ENCODE measurements at places on chromosomes 3 and 15.

GRCh38 chr3:184710870-184711492, 883 bp downstream of the MAGEF1 start:
- DNase-seq: no peak

GRCh38 chr3:186525369-186526255, 18.6 kb downstream of the CRYGS start:
- DNase-seq: no peak

- DNase-seq: peak; percentile 36
Observed at GRCh38 chr3:112979244-112979832, 4.4 kb upstream of the CD200R1 start.

DNA sequence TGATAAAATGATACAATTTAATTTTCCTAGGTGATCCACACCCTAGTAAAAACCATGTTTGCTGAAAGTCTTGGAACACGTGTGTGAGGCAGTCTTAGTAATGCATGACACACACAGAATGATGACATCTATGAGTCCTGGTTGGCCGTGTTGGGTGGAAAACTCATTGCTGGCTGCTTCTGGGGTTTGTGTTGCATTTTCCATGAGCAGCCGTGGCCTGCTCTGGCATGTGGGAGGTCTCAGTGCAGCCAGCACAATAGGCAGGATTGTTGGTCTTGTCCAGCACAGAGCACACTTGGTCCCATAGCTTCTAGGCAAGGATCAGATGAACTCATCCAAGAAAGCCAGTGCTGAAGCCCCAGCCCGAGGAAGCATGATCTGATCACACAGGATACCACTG, 172.8 kb upstream of the UBE3A start:
- no peak for DNase-seq

- DNase-seq: no peak
Observed at GRCh38 chr15:51917493-51917892, 54.1 kb downstream of the LEO1 start.

GRCh38 chr3:183680061-183680460, 17.5 kb upstream of the YEATS2 start:
- DNase-seq: no peak

GRCh38 chr3:45055032-45055410, 28.9 kb downstream of the CLEC3B start:
- no peak for DNase-seq

DNA sequence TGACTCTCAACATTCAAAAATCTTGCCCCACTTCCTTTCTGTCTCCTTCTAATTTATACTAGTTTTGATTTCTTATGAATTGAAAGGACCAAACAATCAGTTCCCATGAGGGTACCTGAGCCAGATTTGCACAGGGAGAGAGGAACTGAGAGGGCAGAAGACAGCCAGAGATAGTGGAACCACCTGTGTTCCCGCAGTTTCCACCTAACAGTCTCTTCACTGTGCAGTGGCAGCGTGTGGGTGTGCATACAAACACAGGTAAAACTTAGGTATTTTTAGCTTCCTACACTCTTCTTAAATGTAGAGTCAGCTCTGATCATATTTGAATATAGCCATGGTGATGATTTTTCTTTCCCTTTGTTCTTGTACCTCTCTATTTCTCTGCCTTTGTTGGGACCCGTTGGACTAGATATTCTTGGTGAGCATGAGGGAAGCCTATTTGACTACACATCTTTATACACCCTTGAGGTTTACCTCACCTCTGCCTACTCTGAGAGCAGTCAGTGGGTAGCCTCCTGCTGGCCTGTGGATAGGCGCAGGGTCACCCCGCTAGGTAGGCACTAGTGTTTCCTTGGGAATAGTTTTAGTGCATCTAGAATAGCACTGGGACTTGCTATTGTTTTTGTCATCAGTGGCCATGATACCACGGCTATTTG, 58.8 kb downstream of the MAP3K13 start:
- no peak for DNase-seq

DNA sequence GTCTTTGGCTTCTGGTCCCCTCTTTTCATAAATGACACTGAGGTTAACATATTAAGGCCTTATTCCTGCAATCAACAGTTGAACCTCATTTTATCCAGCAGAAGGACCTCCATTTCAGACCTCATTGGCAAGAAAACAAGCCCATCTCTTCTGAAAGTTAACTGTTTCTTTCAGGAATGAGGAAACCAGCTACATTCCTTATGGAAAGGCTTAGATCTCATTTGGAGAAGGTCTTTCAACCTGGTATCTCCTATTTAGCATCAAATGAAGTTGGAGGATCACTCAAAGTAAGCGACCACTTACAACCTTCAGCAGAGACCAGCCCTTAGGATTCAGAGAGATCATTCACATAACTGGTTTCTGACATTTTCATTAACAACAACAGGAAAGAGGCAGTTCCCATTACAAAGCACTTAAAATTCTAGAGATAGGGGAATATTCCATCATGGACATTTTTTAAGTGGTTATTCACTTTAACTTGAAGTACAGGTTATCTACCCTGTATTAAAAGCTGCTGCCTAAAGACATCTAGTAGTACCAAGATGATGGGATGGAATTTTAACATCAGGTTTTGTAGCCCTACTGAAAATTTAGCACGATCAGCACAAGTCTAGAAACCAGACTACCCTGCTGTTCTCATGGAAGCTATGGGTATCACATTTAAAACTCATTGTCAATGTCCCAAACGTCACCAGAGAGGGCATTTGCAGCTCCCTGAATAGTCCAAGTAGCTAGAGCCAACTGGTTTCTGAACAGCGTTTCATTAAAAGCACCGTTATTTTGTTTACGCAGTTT, 30.4 kb downstream of the TFRC start:
- no peak for DNase-seq

DNA sequence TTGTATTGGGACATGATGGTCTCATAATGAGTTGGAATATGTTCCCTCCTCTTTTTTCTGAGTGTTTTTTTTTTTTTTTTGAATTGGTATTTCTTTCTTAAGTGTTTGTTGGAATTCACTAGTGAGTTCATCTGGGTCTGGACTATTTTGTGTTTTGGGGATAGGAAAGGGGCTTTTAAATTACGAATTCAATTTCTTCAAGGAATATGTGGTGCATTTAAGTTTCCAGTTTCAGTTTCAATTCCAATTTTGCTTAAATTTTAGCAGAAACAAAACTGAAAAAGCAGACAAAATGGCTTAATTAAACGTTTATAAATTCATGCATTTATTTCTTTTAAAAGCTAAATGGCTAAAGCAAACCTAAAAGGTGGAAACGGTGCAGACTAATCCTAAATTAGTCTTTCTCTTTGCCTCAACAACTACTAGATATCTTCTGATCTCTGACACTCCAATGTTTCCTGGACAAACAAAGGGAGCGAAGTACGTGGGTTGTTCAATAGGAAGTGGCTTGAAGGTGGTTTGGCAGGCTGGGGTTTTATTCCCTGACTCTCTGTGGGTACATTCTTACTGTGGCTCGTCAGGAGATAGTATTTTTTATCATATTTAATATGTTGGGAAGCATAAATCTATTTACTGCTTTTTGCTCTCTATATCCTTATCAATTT, 50.0 kb upstream of the CORO2B start:
- DNase-seq: no peak

DNA sequence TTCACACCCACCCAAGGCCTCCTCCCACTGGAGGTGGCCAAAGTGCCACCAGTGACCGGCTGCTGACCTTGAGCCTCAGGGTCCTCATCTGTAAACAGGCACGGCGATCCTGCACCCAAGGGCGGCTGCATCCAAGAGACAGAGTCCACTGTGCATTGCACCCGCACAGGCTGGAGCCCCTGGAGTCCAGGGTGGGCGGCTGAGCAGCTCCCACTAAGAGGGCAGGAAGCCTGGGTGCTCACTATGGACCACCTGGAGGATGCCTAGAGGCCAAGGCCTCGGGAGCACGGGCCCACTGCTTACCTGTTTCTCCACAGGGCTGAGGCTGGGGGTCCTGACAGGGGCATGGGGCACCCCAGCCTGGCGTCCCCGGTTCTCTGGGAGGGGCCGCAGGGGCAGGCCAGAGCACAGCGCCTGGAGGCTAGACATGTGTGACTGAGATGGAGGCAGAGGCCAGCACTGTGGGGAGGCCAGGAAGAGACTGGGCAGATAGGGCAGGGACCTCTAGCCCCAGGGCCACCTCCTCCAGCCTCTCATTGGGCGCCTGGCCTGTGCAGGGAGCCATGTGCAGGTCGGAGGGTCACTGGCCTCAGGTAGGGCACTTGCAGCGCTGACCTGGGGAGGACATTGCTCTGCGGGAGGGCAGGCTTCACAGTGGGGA, at the start of gene UROC1:
Gene UROC1, minus strand, starts transcription at position 483 of the 661 bp plus-strand sequence. Its CDS starts 54 bp downstream, at position 429.
- no peak for DNase-seq

DNA sequence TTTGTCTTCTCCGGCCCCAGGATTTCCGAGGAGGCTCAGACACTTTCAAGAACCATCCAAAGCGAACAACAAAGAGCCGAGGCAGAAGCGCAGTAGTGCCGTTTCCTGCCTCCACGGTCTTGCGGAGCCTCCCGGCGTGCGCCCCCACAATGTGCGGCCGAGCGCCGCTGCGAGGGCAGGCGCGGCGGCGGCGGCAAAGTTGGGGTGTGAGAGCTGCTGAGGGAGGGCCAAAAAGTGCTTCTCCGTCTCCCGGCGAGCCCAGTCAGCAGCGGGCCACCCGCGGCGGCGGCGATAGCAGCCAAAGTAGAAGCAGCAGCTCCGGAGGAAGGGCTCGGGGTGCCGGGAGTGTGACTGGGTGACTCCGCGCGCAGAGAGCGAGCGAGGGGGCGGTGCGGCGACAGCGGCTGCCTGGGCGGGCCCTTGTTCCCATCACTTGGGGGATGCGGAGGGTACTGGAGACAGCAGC, 749.1 kb downstream of the ROBO1 start:
- no peak for DNase-seq

GRCh38 chr3:184426691-184427141, 46.9 kb downstream of the CHRD start:
- DNase-seq: no peak

DNA sequence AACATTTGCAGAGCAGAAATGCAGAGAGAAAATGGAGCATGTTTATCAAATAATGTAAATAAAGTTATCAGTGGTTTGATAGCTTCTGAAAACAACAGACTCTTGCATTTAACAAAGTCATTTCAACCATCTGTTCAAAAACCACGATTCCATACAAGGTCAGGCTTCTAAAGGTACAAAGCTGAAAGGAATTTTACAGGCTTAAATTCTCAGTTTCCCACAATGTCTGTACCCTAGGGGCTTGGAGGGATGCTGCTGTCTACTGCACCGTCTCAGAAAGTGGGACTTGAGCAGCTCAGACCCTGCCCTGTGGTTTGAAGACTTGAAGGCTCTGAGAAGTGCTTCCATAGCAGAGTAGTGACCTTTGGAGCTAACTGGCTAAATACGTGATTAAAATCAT, 30.4 kb upstream of the TM4SF1 start:
- DNase-seq: no peak

GRCh38 chr3:133440652-133441051, 40.8 kb downstream of the BFSP2 start:
- no peak for DNase-seq

GRCh38 chr3:153756816-153757215, 364.4 kb upstream of the ARHGEF26 start:
- DNase-seq: no peak

- DNase-seq: no peak
Observed at GRCh38 chr15:80562033-80562432, 133.1 kb upstream of the ABHD17C start.

DNA sequence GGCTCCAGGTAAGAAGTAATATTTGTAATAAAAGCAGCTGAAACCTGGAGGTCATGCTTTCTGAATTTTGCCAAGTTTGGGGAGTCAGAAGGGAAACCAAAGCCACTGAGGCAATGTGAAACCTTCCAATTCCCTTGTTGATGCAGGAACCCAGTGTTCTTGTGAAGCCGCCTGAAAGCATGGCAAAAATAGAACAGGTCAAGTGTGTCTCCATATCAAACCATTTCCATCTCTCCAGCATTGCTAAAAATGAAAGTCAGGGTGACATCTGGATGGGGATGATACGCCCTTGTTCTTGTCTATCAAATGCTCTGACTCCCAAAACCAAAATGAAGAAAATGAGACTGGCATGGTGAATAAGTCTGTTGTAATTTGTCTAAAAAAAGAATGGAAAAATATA, 362.5 kb downstream of the VPS13C start:
- DNase-seq: no peak

DNA sequence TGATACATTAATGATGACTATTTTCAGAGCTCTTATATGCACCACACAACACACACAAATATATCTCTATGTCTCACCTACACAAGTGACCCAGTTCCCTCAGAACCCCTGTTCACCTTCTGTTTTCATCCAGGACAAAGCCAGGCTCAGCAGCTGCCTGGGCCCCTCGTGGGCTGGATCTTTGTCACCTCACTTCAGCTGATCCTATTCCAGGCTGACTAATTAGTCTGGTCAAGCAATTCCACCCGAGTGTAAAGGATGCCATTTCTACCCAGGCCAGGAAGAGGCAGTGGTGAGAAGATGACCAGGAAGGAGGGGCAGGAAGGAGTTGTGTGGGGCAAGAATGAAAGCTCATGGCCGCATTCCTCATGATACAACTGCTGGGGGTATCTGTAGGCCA, 62.3 kb downstream of the DHX30 start:
- DNase-seq: no peak

- DNase-seq: no peak
Observed at GRCh38 chr3:120749843-120750242, 7.3 kb downstream of the GTF2E1 start.

DNA sequence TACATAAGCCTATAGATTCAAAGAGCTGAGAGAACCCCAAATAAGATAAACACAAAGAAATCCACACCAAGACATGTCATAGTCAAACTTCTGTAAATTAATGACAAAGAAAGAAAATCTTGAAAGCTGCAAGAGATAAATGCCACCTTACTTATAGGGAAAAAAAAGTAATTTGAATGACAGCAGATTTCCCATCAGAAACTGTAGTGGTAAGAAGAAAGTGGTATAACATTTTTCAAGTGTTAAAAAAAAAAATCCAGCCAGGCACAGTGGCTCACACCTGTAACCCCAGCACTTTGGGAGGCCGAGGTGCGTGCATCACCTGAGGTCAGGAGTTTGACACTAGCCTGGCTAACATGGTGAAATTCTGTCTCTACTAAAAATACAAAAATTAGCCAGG, 37.4 kb downstream of the CFAP92 start:
- DNase-seq: no peak

- no peak for DNase-seq
Observed at GRCh38 chr15:50358845-50359244, 3.8 kb upstream of the GABPB1 start.

GRCh38 chr3:48727511-48727910, 10.5 kb upstream of the IP6K2 start:
- no peak for DNase-seq

GRCh38 chr3:174891524-174892203, 32.5 kb downstream of the NAALADL2 start:
- DNase-seq: no peak

DNA sequence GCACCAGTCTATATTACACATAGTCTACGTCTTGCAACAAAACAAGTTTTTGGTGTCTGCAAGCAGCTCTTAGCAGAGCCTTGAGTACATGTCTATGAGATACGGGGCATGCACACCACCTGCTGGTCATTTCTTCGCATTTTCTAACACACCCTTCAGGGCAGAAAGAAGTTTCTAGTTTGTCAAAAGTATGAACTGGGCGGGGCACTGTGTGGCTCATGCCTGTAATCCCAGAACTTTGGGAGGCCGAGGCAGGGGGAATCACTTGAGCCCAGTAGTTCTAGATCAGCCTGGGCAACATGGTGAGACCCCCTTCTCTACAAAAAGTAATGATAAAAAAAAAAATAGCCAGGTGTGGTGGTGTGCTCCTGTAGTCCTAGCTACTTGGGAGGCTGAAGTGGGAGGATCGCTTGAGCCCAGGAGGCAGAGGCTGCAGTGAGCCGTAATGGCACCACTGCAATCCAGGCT, 64.2 kb upstream of the ARL8B start:
- no peak for DNase-seq

GRCh38 chr3:138317687-138318086, 12.0 kb downstream of the NME9 start:
- DNase-seq: no peak

GRCh38 chr3:64586952-64587351, 100.8 kb downstream of the ADAMTS9 start:
- DNase-seq: no peak

Measured in NCI-H1436 treated with DMSO at 0.1 percent for 48 hours (cell line).